ENCODE measurements at places on chromosomes 4 and X.

DNA sequence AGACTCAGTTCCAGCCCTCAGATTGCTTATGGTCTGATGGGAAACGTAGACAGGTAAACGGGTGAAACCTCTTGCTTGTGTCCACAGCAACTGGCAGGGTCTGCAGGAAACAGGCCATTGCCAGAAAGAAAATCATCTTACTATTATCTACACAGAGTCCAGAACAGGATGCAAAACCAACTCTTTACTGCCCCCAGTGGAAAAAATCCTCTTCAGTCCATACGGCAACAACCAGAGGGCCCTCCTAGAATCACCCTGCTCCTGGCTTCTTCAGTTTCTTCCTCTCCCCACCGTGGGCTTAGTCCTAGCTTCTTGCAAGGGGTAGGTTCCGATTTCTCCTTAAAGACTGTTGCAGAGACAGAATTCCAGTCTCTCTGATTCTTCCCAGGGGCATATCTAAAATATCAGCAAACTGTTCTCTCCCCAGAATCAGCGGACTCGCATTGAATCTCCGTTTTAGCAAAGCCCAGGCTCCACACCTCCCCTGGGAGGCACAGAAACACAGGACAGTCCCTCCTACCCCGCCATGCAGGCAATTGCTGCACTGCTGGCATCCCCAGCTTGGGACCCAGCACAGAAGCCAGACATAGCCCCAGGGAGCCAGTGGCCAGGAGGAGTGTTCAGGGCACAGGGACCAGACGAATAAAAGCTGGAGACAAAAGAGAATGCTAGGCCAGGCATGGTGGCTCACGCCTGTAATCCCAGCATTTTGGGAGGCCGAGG is 41.0 kb upstream of the SH3RF1 start:
- no peak for DNase-seq

- no peak for DNase-seq
These were observed 300.4 kb downstream of the LDB2 start for GRCh38 chr4:16597845-16598596.

DNA sequence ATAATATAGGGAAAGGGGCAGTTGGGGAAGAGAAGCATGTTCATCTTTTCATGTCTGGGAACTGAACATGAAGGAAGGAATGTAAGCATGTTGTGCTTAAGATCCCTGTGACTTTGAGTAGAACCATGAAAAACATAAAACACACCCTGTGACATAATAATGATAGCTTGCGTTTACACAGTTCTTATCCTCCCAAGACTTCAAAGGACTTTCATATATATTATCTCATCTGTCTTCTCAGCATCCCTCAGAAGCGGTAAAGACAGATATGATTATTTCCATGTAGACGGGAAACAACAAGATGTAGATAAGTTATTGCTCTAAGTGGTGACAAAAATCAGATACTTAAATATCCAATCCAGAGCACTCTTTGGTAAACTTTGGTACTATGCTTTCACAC is 3.3 kb upstream of the SH3RF1 start:
- DNase-seq = no peak

DNA sequence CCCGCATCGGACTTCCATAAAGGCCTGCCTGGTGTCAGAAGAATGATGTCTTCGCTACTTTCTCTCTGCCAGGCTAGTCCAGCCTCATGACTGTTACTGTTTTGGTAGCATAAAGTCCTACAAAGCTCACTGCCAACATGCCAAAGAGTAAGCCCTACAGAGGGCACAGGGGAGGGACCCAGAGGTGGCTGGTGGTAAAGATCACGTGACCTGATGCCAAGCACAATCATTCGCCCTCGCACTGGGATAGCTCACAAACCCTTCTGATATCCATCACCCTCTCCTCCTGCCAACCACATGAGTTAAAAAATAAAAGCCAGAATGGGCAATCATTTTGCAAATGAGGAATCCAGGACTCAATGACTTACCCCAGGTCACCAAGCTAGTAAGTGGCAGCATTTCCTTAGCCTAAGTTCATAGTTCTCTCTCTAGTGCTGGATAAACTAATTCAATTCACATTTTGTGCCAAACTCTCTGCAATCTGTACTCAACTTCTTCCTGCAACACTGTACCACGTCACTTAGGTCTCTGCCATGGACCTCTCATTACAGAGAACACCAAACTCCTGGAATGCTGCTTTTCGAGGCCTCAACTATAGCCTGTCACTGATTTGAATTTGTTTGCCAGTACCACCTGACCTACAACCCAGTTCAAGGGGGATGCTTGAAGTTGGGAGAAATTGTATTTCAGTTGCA is 178.1 kb downstream of the SH3KBP1 start:
- no peak for DNase-seq

GRCh38 chr4:1366371-1367229 is 19.6 kb downstream of the UVSSA start:
- no peak for DNase-seq

- peak; percentile 27 for DNase-seq
These were observed 25.0 kb upstream of the GJB1 start for GRCh38 chrX:71198066-71198465.

DNA sequence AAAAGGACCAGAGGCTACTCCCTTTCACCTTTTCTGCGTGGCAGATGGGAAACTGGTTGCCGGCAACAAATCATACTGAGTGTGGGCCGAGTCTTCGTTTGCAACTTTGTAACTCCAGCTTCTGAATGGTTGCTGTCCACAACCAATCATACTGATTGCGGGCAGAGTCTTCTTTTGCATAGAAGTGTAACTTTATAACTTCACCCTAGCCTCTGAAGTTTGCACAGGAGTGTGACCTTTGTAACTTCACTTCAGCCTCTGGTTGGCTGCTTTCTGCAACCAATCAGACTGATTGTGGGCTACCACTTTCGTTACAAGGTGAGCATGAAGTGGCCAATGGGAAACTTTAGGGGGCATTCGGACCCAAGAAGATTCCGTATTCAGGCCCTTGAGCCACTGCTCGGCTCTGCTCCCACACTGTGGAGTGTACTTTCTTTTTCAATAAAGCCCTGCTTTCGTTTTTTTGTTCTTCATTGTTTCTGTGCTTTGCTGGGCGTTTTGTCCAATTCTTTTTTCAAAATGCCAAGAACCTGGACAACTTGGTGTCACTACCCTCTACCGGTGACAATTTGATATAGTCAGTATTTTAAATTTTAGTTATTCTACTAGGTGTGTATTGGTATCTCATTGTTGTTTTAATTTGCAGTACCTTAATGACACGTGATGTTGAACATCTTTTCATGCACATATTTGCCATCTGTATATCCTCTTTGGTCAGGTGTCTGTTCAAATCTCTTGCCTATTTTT is 9.0 kb upstream of the PAGE5 start:
- DNase-seq = no peak

GRCh38 chr4:10022346-10023049 is 1.2 kb upstream of the SLC2A9 start:
- no peak for DNase-seq

DNA sequence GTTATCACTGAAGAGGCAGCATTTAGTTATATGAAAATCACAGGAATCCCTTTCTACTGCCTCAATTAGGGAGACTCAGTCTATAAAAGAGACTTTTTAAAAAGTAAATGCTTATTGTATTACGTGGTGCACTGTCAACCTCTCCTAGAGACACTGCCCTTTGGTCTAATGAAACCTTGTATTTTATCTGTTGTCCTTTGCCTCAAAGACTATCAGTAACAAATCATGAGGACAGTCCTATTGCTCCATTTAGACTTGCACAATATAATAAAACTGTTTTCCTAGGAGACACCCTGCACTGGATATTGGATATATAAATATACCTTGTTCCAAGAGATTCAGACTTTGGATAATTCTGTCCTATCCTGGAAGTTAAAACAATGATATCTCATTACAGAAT is 34.2 kb downstream of the VCX3A start:
- DNase-seq = no peak

- no peak for DNase-seq
These were observed 26.2 kb upstream of the SLC25A6 start for GRCh38 chrX:1417921-1418771.
